ENCODE measurements at places on chromosomes 3 and 15.

- no peak for DNase-seq
Measured at GRCh38 chr3:196619223-196619622, 20.3 kb upstream of the NRROS start.

- peak; percentile 36 for DNase-seq
Measured at GRCh38 chr15:90664650-90665287, 52.4 kb upstream of the BLM start.

DNA sequence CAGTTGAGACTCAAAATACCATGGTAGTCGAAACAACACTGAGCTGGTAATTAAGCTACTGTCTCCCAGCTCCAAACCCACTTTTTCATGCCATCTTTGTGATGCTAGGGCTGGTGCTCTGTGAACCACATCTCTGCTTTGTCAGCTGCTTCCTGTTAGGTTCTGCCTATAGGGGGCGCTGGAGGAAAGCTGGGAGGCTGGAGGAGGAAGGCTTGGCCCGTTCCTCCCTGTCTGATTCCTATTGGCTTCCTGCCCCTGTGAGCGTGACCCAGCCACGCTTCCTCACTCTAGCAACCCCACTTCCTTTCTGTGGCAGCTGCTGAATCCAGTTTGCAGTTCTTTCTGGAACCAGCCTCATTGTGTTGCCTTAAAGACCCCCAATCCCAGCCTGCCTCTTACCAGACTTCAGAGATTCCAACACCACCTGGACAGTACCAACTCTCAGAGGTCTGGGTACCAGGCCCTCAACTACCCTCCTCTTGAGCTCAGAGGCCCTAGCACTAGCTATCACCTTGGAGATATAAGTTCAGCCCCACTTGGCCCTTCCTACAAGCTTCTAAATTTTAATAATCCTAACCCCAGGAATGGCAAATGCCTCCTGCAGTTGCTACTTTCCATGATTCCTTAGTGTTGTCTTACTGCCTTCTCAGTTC is 120.9 kb downstream of the ERC2 start:
- peak; percentile 50 for DNase-seq

DNA sequence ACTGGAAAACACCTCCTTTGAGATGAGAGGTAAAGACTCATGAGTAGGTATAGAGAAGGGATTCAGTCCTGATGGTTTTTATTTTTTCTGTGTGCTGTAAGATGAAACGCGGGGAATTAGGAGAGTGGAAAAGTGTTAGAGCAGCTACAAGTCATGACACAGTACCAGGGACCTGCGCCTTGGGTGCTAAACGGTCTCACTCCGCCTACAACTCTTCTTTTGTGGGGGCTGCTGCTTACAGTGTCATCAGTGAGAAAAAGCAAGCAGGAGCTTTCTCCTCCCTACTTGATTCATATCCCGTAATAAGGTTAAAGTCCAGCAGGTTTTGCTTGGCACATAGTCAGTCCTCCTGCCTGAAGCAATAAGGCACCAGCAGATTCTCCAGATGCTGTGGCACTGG is 39.1 kb downstream of the RASGRP1 start:
- DNase-seq = no peak

DNA sequence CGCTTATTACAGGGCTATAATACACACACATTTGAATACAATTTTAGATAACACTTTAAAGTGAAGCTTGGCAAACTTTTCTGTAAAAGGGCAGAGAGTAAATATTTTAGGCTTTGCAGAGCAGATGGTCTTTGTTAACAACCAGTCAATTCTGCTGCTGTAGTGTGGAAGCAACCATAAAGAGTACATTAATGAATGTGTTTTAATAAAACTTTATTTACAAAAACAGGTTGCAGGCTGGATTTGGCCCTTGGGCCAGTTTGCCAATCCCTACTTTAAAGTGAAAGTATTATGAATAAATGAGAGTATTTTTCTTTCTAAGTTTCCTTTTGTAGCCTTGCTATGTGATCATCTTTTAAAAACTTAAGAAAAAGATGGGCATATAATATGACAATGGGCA is 20.7 kb upstream of the ANKRD34C start:
- no peak for DNase-seq

DNA sequence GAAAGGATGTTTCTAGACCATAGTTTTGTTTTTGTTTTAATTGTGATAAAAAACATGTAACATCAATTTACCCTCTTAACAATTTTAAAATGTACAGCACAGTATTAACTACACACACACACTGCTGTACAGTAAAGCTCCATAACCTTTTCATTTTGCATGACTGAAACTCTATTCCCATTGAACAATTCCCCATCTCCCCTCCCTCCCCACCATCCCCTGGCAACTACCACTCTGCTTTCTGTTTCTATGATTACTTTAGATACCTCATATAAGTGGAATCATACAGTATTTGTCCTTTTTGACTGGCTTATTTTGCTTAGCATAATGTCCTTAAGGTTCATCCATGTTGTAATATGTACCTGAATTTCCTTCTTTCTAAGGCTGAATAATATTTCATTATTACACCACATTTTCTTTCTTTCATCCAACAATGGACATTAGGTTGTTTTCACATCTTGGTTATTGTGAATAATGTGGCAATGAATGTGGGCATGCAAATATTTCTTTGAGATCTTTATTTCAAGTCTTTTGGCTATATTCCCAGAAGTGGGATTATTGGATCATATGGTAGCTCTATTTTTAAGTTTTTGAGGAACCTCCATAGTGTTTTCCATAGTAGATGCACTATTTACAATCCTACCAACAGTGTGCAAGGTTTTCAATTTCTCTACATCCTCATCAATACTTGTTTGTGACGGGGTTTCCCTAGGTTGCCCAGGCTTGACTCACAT is 10.7 kb downstream of the CHST14 start:
- DNase-seq = no peak

- DNase-seq = no peak
Measured at GRCh38 chr3:49826016-49826415, 12.3 kb upstream of the UBA7 start.

GRCh38 chr3:59327376-59327808 is 277.6 kb upstream of the CFAP20DC start:
- DNase-seq = no peak

DNA sequence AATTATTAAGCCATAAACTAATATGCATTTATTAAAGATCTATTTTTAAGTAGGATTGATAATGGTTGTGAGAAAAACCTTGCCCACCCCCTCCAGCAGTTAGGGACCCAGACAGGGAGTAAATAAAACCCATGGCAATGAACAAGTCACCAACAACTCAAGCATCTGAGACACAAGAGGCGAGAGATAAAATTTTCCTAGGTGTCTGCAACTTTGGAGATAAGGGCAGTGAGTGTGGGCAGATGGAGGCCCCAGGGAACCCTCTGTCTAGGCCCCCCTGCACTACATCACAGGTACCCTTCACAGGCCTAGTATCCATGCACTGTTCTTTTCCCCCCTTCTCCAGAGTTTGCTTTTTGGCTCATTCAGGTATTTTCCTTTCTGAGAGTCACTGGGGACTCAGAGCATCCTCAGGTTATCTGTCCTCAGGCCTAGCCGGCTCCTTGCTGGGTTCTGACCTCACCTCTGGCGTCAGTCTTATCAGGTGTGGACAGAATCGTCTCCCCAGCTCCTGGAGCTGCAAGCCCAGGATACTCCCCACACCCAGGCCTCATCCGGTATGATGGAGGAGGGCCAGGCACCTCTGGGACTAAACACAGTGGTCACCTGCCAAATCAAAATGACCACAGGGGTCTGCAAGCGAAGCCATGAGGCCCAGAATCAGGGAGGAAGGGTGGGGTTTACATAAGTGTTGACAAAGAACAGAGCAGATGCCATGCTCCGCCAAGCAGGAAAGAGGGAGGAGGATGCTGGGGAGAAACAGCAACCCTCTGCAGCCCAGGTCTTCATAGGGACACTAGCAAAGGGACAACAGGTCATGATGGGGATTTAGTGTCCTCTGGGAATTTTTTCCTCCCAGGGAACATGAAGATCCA is 50.4 kb downstream of the CCNL1 start:
- DNase-seq = no peak
